ENCODE measurements at places on chromosomes 7 and 10. TPM values are rescaled to one million over a fixed set of nuclear protein-coding genes. Genes with fewer than 3 reads are reported as not detected.

GRCh38 chr7:28979776-28980175 is 21.6 kb upstream of the TRIL start:
- DNase-seq = no peak
- H3K4me3 ChIP-seq = no peak overlapping the region
- peaks cover 9% of the 10 kb centered on the region for H3K4me1 ChIP-seq
- no peaks in the 10 kb centered on the region for H3K27me3 ChIP-seq
- H3K36me3 ChIP-seq = no peaks in the 10 kb centered on the region

- no peaks in the 10 kb centered on the region for H3K36me3 ChIP-seq
- no peak overlapping the region for H3K27ac ChIP-seq
- H3K27me3 ChIP-seq = no peaks in the 10 kb centered on the region
- no peak for DNase-seq
- no peak overlapping the region for H3K4me3 ChIP-seq
- H3K4me1 ChIP-seq = no peaks in the 10 kb centered on the region
These were observed 146.1 kb downstream of the VPS50 start for GRCh38 chr7:93378131-93378760.

TMEM196 gene
- total RNA-seq = not detected

GRCh38 chr7:6106140-6106904 is 75.1 kb downstream of the ANKRD61 start:
- no peak overlapping the region for H3K27ac ChIP-seq
- no peak for DNase-seq
- H3K27me3 ChIP-seq = no peaks in the 10 kb centered on the region
